ENCODE measurements at places on chromosomes 2 and 18.

GRCh38 chr2:61469424-61470121, 1.3 kb downstream of the USP34 start:
- no peak for DNase-seq

- DNase-seq: peak; percentile 86
Observed at GRCh38 chr2:38581193-38582147, 21.3 kb downstream of the HNRNPLL start.

DNA sequence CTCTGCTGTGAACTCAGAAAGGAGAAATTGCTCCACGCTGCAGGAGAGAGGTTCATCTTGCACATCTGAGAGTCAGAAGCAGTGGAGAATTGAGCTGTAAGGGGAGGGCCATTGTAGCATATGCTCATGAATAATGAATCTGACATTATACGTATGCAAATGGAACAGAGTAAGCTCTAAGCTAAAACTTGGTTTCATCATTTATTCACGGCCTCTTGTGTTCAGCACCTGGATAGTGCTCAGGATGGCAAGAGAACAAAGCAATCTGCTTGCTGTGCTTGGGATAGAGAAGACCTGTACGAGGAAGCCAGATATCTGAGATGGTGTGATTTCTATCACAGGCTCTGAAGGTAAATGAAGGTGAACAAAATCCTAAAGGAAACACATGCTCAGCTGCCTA, 87.9 kb upstream of the GCFC2 start:
- DNase-seq: no peak

DNA sequence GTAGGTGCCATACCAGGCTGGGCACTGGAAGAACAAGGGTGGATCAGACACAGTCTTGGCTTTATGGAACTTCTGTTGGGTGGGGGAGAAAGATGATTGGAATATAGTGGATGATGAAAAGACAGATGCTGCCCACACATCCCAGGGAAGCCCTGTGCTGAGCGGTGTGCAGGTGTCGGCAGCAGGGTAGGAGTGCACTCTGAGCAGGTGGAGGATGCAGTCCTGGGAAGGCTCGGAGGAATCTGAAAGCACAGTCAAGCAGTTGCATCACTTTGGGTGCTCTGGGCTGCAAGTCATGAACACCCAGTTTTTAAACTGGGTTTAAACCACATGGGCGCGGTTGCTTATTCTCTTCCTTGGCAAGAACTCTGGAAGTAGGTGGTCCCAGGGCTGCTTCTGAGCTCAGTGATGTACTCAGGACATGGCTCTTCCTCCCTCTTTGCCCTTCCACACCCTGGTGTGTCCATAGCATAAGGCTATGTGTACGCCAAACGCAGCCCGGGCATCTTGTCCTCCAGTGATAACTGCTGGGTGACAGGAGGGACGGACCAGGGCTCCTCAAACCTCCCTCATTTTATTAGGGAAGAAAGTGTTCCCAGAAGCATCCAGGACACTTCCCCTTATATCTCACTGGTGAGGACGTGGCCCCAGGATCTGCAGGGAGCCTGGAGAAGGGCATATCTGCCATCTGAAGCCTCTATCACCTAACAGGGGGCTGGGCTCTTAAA, 84.0 kb downstream of the SH3RF3 start:
- DNase-seq: no peak

DNA sequence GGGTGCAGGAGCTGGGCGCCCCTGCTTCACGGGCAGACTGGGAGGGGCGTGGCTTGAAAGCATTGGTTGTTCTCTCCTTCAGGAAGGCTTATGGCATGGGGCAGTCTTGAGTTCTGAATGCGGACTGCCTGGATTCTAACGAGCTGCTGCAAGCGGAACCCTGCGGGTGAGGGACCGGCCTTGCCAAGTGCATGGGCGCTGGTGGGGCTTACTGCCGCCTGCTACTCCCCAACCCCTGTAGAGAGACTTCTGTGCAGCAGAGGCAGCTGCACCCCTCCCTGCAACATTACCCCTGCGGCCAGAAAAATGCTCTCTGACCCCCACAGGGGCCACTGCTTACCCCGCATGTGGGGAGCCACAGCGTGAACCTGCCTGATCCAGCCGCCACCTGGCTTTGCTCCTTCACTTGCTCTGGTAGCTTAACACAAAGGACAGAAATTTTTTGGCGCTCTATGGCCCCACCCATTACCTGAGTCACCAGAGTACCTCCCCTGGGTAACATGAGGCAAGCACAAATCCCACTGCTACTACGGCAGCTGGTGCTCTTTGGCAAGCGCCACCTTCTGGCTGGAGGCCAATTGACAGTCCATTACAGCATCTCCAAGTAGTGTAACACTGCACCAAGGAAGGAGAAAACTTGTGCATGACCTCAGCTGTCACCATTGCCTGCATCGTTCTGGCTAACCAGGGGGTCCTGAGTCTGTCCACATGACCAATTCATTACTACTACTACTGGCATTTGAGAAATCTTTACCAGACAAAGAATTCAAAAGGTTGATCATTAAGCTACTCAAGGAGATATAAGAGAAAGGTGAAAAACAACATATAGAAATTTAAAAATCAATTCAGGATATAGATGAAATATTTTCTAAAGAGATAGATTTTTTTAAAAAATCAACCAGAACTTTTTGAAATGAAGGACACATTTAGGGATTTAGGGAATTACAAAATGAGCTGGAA, 35.4 kb downstream of the MYL12B start:
- peak; percentile 95 for DNase-seq

DNA sequence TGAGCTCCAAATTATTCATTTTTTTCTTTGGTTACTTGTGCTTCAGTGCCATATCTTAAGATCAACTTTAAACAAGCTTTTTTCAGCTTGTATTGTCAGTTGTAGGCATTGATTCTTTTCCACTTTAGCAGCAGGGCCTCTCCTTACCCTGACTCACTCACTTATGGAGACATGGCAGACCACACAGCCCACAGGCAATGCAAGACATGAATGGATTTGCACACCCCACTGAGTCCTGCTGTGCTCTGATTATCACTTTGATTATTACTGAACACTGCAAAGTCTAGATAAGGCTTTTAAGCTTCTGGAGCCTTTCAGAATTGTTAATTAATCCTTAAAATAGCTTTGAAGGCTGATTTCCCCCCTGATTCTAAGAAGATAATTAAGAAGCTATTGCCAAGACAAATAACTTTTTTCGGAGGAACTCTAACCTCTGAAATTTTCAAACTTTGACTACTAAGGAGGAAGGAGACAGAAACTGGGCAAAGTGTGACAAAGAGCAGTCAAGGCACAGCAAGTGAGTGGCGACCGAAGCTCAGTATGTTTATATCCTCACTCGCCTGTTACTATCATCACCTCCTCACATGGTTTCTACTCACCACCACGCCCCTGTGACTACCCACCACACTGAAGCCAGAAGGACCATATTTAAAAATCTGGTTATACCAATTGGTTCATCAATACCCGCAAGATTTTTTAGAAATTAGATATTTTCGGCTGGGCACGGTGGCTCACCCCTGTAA, 43.3 kb downstream of the CACNB4 start:
- peak; percentile 57 for DNase-seq

- no peak for DNase-seq
Observed at GRCh38 chr2:230964136-230964730, 31.7 kb upstream of the SPATA3 start.

GRCh38 chr18:73007195-73007914, 139.6 kb upstream of the NETO1 start:
- DNase-seq: peak; percentile 11

GRCh38 chr2:104040771-104041170, 813.1 kb upstream of the POU3F3 start:
- no peak for DNase-seq

GRCh38 chr2:237625777-237626176, 1.6 kb upstream of the LRRFIP1 start:
- no peak for DNase-seq
